ENCODE measurements at places on chromosomes 3 and 15.

DNA sequence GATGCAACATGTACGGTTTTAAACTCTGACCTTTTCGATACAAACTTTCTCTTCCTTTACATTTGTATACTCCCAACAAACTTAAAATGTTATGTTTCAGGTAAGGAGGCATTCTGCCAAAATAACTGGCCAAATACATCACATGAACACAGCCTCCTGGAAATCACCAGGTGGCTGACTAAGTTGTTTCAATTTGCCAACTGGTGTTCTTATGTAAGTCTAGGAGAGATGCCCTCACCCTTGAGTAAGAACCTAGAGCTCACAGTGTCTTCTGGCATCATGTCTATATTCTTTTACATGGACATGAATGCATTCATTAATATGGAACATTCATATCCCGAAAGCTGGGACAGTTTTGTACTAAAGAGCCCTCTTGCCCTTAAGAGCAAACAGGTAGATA is 341.1 kb upstream of the NR2F2 start:
- no peak for DNase-seq

DNA sequence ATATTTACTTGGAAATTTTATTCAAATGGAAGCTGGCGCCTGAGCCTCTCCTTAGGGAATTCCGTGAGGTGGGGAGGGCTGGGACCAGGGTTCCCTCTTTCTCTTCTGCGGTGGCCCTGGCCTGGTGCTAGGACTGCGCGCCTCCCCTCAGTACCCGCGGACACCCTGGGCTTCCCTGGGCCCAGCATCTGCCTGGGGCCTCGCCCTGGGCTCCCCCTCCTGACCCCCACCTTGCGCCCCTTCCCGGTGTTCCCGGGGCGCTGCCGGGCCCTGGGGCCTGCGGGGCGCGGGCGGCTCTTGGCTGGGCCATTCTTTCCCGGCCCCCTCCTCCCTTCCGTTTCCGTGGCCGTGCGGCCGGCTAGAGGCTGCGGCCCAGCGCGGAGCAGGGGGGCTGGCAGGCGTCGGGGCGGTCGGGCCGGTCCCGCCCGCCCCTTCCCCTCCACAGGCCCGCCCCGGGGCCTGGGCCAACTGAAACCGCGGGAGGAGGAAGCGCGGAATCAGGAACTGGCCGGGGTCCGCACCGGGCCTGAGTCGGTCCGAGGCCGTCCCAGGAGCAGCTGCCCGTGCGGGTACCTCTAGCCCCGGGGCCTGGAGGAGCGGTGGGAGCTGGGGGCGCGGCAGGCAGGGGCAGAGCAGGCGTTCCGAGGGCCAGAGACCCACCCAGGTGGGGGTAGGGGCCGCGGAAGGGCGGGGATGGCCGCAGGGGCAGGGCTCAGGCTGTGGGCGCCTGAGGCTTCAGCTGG is at the start of gene FES:
FES (plus strand) TSS at position 529 of the 743 bp plus-strand sequence. CDS start 542 bp downstream, outside the sequence.
- DNase-seq: peak; percentile 94

GRCh38 chr3:154243353-154243752 is 80.9 kb downstream of the DHX36 start:
- DNase-seq: no peak

DNA sequence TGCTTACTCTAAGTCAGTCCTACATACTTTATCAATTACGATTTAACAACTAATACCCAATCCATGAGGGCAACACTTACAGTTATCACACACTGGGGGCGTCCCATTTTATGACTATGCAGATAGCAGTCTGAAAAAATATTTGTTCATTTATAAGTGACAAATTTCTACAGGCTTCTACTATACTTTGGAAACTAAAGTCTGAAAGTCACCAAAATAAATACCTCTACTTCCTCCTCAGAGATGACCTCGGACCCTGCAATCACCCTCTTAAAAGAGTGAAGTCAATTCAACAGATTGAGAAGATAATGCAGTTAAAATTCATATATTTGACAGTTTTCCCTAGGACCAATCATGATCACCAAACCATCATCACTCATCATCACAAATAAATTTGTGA is 76.6 kb downstream of the GSK3B start:
- DNase-seq: no peak

DNA sequence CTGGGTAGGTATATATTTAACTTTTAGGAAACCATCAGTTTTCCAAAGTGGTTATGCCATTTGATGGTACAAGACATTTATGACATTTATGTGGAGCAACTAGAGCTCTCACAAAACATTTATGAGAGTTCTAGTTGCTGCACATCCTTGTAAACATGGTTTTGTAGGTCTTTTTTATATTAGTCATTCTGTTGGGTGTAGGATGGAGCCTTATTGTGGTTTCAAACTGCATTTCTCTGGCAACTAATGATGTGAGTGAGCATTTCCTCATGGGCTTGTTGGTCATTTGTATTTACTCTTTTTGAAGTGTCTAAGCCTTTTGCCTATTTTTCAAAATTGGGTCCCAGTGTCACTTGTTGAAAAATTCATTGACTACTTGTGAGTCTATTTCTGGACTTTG is 45.7 kb upstream of the MGLL start:
- no peak for DNase-seq

GRCh38 chr15:66737243-66738010 is 35.4 kb downstream of the SMAD6 start:
- no peak for DNase-seq

- DNase-seq: no peak
Observed at GRCh38 chr3:44914936-44915335, 40.5 kb downstream of the TGM4 start.

- no peak for DNase-seq
Observed at GRCh38 chr3:131717493-131717892, 214.7 kb upstream of the MRPL3 start.

Data from Right ventricle myocardium inferior (tissue), 1 donor.